ENCODE measurements at places on chromosomes 2 and 18. TPM values are rescaled to one million over a fixed set of nuclear protein-coding genes. Genes with fewer than 3 reads are reported as not detected.

DNA sequence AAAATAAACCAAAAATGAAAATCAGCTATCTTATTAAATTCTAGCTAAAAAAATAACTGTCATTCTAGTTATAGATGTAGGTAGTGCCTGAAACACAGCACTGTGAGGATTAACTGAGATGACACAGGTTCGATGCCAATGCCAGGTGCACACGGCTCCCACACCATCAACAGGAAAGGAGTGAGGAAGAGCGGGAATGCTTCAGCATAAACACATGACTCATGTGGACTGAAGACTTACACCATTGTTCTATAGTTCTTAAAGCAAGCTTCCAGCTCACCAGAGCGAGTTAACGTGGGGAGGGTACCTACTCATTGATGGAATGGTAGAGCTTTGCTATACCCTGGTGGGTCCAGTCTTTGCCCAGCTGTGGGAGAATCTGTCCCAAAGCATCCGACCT, 76.7 kb downstream of the EMILIN2 start:
- no peaks in the 10 kb centered on the region for H3K27me3 ChIP-seq
- no peaks in the 10 kb centered on the region for H3K4me1 ChIP-seq
- no peak overlapping the region for H3K4me3 ChIP-seq
- no peak overlapping the region for H3K27ac ChIP-seq

DNA sequence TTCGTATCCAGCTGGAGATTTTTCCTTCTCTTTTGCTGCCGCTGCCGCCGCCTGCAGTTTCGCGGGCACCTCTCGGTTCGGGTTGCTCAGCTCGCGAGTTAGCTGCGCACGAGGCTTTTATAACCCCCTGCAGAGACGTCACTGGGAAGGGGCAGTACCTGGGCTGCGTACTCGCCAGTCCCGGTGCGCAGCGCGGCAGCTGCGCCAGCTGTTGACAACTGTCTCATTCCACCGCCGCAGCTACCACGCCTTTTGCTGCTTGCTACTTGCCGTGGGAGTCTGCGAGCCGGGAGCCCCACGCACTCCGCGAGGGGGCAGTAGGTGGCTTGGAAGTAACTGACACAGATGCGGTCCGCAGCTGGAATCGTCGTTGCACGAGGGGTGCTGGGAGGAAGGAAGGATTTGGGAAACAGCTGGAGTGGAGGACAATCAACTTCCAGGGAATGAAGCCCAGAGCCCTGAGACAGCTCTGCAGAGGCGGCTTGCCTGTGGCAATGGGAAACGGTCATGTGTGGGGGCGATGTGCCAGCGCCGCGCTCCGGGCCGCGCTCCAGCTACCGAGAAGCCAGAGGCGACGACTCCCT, at the start of gene TACR1:
TACR1 (minus strand) TSS at position 93 of the 584 bp plus-strand sequence. CDS start 586 bp downstream, outside the sequence.
- no peak within 1 kb of the TSS for H3K27ac ChIP-seq
- H3K27me3 ChIP-seq = peaks cover 9% of the 10 kb centered on the region
- peaks cover 15% of the 10 kb centered on the region for H3K4me1 ChIP-seq
- peak; percentile 76 for DNase-seq
- H3K36me3 ChIP-seq = no peaks in the 10 kb centered on the region
- peak within 1 kb of the TSS; percentile 21 for H3K4me3 ChIP-seq

DNA sequence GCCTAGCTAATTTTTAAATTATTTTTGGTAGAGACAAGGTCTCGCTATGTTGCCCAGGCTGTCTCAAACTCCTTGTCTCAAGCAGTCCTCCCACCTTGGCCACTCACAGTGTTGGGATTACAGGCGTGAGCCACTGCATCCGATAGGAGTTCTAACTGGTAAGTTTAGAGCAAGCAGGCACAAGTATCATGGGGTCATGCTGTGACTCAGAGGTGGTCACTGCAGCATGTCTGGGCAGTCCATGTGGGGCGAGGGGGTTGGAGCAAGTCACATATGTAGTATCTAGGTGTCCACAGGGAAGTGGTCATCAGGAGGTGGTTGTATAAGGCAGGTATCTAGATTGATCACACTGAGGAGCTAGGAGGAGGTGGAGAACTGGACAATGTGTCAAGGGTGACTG, 22.7 kb upstream of the STARD7 start:
- no peaks in the 10 kb centered on the region for H3K27me3 ChIP-seq
- H3K4me1 ChIP-seq = no peaks in the 10 kb centered on the region
- H3K4me3 ChIP-seq = no peak overlapping the region

The KIF1A gene
- 33.1 TPM for total RNA-seq

- H3K27ac ChIP-seq = no peak overlapping the region
- H3K36me3 ChIP-seq = no peaks in the 10 kb centered on the region
- no peaks in the 10 kb centered on the region for H3K27me3 ChIP-seq
- H3K4me3 ChIP-seq = no peak overlapping the region
- DNase-seq = no peak
Measured at GRCh38 chr18:32208577-32208976, 18.7 kb downstream of the MEP1B start.

- peak; percentile 49 for DNase-seq
- H3K27ac ChIP-seq = peak overlapping the region; percentile 72
- no peaks in the 10 kb centered on the region for H3K27me3 ChIP-seq
Measured at GRCh38 chr2:127909019-127909418, 23.3 kb upstream of the AMMECR1L start.

DNA sequence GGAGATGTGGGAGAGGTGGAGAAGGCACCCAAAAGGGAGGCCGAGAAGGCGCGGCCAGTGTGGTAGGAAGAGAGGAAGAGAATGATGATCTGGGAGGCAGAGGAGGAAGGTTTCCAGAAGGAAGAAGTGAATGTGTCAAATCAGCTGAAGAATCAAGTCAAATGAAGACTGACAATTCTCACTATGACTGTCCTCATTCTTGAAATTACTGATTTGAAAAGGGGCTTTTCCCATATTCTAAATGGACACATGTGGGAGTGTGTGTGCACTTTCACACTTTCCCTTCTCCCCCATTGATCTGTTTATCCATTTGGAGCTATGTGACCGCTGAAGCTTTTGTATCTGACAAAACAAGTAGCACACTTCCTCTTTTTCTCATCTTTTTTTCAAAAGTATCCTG, 6.1 kb downstream of the AFF3 start:
- DNase-seq = no peak
- no peak overlapping the region for H3K27ac ChIP-seq
- no peaks in the 10 kb centered on the region for H3K36me3 ChIP-seq
- H3K27me3 ChIP-seq = no peaks in the 10 kb centered on the region

- H3K4me1 ChIP-seq = no peaks in the 10 kb centered on the region
- no peak for DNase-seq
- no peak overlapping the region for H3K27ac ChIP-seq
- no peaks in the 10 kb centered on the region for H3K27me3 ChIP-seq
- H3K4me3 ChIP-seq = no peak overlapping the region
- no peaks in the 10 kb centered on the region for H3K36me3 ChIP-seq
Measured at GRCh38 chr2:203871371-203871983, 3.9 kb downstream of the CTLA4 start.

The STPG4 gene
- 0.79 TPM for total RNA-seq

DNA sequence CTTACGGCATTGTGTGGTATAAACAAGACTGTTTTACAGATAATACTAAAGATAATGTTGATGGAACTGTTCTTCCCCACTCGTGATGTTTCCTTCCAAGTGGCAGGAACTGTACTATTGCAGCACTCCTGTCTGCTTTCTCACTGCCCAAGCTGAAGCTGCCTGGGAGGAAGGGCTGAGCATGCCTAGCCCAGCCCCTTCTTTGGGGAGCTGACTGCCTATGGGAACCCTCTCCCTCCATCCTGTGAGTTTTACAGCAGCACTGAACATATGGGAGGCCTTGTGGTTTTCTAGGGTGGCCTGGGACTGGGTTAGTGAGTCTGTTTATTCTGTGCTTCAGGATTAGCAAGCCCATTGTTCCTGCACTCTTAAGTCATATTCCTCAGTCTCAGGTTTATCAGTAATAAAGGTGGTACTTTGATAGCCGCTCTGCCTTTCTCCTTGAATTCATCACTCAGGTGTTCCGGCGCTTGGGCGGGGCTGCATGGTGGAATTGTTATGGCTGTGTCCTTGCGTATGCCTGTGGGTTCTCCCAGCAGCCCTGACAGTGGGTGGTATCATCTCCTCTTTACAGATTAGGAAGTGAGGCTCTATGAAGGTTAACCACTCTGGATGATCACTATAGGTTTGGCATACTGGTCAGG, 379.7 kb downstream of the PTPRM start:
- no peak overlapping the region for H3K27ac ChIP-seq
- H3K4me1 ChIP-seq = peaks cover 15% of the 10 kb centered on the region
- H3K36me3 ChIP-seq = no peaks in the 10 kb centered on the region
- H3K27me3 ChIP-seq = no peaks in the 10 kb centered on the region
- peak; percentile 10 for DNase-seq

- H3K36me3 ChIP-seq = peaks cover 16% of the 10 kb centered on the region
- H3K27ac ChIP-seq = peak overlapping the region; percentile 74
- peaks cover 61% of the 10 kb centered on the region for H3K4me1 ChIP-seq
- H3K4me3 ChIP-seq = no peak overlapping the region
- no peaks in the 10 kb centered on the region for H3K27me3 ChIP-seq
Measured at GRCh38 chr2:218444692-218445357, 25.9 kb downstream of the VIL1 start.

The MRPL19 gene
- 57.8 TPM for total RNA-seq

GRCh38 chr2:12817870-12818269, 101.1 kb downstream of the TRIB2 start:
- no peak overlapping the region for H3K27ac ChIP-seq
- H3K36me3 ChIP-seq = no peaks in the 10 kb centered on the region
- peaks cover 3% of the 10 kb centered on the region for H3K4me1 ChIP-seq

- no peaks in the 10 kb centered on the region for H3K27me3 ChIP-seq
- H3K36me3 ChIP-seq = no peaks in the 10 kb centered on the region
- H3K4me3 ChIP-seq = no peak overlapping the region
- peaks cover 4% of the 10 kb centered on the region for H3K4me1 ChIP-seq
Measured at GRCh38 chr2:204795156-204795555, 249.9 kb downstream of the PARD3B start.

DNA sequence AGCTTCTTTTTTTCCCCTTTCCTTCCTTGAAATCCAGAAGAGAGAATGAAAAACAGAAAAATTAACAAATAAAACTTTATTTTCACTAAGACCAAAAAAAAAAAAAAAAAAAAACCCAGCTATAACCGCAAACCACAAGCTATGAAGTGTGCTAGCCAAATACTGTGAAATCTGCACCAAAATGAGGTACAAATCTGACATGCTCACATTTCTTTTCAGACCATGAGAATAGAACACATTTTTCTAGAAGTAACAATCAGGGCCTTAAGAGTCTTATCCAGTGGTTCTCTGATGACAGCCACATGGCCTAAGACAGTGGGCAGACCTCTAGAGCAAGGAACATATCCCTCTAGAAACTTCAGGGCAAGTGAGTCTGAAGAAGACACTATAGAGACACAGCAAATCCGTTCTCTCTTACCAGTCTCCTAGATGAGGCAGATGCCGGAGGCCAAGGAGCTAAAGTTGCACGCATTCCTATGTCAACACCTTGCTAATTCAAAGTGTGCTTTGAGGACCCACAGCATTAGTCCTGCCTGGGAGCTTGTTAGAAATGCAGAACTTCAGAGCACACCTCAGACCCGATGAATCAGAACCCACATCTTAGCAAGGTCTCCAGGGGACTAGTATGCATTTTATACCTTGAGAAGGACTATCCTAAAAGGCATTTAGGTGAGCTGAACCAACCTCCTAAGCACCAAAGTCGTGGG, 317.1 kb downstream of the MYCN start:
- no peak overlapping the region for H3K27ac ChIP-seq
- peaks cover 17% of the 10 kb centered on the region for H3K4me1 ChIP-seq
- no peak for DNase-seq
- no peaks in the 10 kb centered on the region for H3K27me3 ChIP-seq

The CYP27A1 gene
- total RNA-seq = 26.8 TPM

GRCh38 chr18:58838165-58838860, 26.4 kb upstream of the ZNF532 start:
- H3K4me1 ChIP-seq = no peaks in the 10 kb centered on the region
- H3K27me3 ChIP-seq = no peaks in the 10 kb centered on the region
- H3K27ac ChIP-seq = no peak overlapping the region
- H3K36me3 ChIP-seq = no peaks in the 10 kb centered on the region
- no peak overlapping the region for H3K4me3 ChIP-seq
- DNase-seq = no peak

DNA sequence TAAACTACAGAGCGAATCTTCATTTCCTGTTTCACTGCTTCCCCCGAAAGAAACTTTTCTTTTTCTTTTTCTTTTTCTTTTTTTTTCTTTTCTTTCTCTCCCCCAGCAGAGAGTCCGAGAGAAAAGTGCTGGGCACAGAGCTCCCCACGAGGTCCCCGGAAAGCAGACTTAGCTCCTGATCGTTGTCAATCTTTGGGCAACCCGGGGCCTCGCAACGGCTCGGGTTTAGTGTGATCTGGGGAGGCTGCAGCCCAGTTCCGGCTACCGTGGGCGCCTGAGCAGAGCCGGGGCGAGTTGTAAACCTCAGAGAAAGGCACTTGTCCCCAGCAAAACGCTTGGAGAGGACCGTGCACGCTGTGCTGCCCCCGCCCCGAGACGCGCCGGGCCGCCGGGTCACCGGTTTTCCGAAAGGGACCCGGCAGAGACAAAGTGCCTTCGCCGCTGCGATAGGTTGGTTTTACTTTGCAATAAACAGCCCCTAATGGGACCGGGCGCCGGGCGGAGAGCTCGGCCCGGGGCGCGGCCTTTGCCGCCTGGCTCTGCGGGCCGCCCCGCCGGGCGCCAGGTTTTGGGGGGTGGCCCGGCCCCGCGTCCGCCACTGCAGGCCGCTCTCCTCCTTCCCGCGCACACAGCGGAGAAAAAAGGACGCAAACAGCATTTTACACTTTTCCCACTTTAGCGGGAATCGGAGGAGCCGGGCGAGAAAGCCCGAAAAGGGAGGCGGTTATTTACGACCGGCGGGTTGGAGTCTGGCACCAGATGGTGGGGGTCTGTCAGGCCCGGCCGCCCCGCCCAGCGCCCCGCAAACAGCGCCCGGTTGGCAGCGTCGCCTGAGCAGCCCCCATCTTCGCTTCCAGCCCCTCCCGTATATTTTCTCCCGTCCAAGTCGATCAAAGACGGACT, 136.0 kb downstream of the INSIG2 start:
- H3K4me3 ChIP-seq = peak overlapping the region; percentile 22
- H3K27ac ChIP-seq = no peak overlapping the region
- no peaks in the 10 kb centered on the region for H3K36me3 ChIP-seq

- H3K36me3 ChIP-seq = no peaks in the 10 kb centered on the region
- no peak overlapping the region for H3K27ac ChIP-seq
Measured at GRCh38 chr2:133360882-133361281, 207.4 kb downstream of the NCKAP5 start.

GRCh38 chr2:60507211-60507965, 46.1 kb downstream of the BCL11A start:
- H3K4me1 ChIP-seq = 0 out of 2 replicates have a peak, but pooled peaks cover 2% of the 10 kb centered on the region
- H3K4me3 ChIP-seq = no peak overlapping the region
- no peaks in the 10 kb centered on the region for H3K27me3 ChIP-seq
- H3K36me3 ChIP-seq = no peaks in the 10 kb centered on the region

DNA sequence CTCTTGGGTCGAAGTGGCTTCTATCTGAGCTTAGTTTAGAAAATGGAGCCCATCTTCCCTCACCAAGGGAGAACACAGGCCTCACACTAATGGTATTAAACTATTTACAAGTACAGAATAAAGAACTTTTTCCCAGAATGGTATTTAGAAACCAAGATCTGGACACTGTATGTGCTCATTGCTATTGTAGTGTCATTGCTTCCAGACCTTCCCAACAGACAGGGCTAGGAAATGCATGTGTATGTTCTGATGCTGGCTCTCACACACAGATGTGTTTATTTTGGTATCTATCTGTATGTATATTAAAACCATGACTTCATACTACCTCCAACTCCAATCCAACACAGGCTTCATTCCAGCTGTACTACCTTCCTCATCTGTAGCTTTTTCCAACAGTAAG, 8.0 kb downstream of the COX5B start:
- no peak overlapping the region for H3K4me3 ChIP-seq
- DNase-seq = no peak
- H3K27ac ChIP-seq = no peak overlapping the region
- H3K4me1 ChIP-seq = no peaks in the 10 kb centered on the region

The HOXD11 gene
- not detected for total RNA-seq

The NPHP1 gene
- total RNA-seq = 2.0 TPM

The REEP1 gene
- total RNA-seq = 14.9 TPM

All from Caco-2 (cell line).